NCI-H1105 (cell line): ENCODE measurements at places on chromosomes 4 and X.

GRCh38 chrX:134460862-134461220 lies 876 bp downstream of the HPRT1 start:
- no peak for DNase-seq

GRCh38 chr4:147334478-147334877 lies 146.4 kb upstream of the EDNRA start:
- DNase-seq = no peak

DNA sequence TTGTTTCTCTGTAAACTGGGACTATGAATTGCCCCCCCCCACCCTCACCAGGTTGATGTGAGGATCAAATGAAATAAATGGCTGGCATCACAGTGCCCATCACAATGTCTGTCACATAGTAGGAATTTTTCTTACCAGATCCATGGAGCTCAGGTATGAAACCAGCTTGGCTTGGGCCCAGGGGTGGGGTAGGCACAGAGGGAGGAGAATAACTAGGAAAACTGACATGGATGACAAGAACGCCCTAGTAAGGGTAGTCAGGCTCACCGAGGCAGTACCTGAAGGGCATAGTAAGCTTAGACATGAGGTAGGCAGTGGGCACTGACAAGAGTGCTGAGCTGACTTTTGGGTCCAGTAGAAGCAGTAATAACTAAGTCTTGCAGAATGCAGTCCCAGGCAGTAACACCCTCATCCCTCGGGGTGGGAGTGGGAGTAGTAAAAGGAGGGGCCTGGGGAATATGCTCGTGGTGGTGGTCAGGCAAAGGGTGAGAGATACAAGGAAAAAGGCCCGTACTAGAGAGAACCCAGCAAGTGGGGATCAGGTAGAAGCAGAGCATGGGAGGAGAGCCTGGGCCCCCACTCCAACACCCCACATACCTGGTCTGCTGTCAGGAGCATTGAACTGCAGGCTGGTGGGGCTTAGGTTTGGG lies 155.9 kb upstream of the PJA1 start:
- no peak for DNase-seq

- DNase-seq = no peak
Observed at GRCh38 chr4:101791182-101791558, 640 bp downstream of the BANK1 start.

DNA sequence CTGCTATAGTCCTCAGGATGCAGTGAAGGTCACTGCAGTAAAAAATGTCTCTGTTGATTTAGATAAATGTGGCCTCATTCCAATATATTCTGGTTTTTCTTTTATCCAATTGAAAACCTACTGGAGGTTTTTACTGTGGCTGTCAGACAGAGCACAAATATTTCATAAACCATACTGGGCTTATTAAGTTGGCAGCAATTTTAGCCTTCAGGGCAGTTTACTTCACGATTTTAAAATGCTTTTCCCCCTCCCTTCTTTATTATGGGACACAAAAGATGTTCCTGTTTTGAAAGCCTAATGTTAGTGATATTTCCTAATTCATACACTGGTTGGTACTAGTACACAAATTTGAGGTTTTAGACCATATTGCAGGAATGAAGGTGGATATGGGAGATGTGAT lies 939.4 kb downstream of the C4orf33 start:
- no peak for DNase-seq

GRCh38 chr4:12701384-12701783 lies 782.8 kb downstream of the RAB28 start:
- no peak for DNase-seq

GRCh38 chr4:79201971-79202370 lies 123.9 kb downstream of the NAA11 start:
- no peak for DNase-seq

DNA sequence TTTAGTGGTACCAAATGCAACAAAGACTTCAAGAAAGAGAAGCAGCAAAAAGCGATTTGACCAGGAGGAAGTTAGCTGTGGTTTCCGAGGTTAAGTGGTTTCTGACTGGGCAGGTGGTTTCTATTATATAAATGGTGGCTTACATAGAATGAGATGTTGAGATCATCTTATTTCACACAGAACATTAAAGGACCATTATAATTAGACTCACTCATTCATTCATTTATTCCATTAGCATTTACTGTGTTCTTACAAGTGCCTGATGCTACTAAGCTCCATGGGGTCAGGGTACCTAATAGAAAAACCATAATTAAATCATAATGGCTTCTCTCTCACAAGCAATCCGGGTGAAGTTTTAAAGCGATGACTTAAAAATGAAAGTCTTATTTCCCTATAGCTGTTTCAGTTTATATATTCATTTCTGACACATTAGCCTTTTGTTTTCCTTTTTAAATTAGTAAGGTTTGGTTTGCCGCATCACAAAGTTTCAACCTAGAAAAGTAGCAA lies 10.6 kb downstream of the TSPAN6 start:
- no peak for DNase-seq

DNA sequence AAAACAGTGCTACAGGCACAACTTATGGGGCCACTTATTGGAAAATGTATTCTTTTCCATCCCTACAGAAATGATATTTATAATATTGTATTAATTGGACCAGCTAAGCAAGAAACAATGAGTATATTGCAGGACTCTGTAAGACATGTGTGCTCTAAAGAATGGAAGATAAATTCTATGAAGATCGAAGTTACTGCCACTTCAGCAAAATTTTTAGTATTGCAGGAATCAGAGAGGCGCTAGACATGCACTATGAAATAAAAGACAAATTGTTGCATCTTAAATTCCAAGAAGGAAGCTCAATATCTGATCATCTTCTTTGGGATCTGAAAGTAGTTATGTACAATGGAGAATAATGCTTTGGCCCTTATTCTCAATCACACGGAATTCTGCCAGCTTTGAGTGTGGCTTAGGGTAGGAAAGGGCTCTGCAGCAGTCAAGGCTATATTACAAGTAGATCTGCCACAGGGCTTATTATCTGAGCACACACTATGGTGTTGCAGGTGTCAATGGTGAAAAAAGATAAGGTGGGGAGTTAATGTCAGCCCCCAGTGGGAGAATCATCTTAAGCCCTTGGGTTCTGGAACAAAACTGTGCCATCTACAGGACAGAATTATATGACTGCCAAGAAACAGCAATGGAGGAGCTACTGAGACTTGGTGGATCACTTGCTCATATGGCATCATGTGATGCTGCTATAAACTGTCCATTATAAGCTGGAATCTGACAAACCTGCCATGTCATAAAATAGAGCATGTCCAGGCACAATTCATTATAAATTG lies 334.0 kb upstream of the NDST3 start:
- no peak for DNase-seq

- DNase-seq = no peak
Observed at GRCh38 chrX:119410027-119410819, 11.1 kb downstream of the SLC25A43 start.

DNA sequence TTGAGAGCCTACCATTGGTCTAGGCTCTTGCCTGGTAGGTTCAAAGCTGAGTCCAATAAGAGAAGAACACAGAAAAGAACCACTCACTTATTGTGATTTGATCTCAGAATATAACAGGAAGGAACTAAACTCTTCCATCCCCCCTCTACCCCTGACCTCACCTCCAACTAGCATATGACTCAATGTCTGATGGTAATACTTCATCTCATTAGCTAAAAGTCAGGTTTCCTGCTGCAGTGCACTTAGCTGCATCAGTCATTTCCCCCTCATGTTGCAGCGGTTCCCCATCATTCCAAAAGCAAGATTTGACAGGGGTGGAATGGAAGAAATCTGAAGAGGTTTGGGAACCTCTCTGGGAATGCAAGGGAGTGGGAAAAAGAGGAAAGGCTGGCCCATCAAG lies 289.5 kb downstream of the SMARCA1 start:
- DNase-seq = no peak

DNA sequence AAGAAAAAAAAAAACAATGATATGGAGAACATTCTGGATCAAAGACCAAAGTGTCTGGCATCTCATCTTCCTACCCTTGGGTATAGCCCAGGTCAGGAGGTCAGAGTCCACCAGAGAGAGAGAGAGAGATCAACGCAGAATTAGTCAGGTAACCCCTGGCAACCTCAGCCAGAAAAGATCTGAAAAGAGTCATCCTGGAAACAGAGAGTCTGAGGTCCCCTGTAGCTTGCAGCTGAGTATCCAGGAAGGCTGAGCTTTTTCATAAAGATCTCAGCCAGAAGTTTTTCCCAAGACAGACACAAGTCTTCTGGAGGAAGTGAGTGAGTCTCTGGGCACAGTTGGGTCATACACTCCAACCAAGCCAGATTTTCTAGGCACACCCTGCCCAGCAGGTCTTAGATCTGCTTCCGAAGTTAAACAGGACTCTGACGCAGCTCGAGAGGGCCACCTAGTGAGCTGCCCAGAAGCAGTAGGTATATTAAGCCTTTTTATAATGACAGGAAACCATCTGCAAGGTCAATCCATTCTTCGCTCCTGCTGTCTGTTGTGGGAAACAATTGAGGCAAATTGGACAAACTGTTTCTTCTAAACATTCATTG lies 35.7 kb downstream of the ACE2 start:
- DNase-seq = peak; percentile 22

DNA sequence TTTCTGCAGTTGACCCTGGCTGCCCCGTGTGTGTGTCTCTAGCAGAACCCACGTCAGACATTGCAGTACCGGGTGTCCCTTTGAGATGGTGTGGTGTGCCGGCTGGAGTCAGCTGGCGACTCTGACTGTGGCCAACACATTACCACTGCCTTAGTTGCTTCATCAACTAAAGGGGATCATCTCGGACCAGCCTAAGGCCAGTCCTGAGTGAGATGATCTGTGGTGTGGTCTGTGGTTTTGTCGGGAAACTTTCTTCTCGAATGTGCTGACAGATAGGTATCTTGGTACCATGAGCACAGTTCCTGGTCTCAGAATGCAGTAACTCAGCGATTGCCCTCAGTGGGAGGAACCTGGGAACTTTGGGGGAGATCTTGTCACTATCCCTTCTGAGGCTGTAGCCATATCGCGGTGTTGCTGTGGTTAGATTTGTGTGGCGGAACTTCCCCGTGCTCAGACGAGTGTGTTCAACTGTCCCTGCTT lies 15.8 kb downstream of the TBC1D14 start:
- DNase-seq = no peak

- no peak for DNase-seq
Observed at GRCh38 chr4:78069319-78069718, 12.2 kb downstream of the FRAS1 start.

DNA sequence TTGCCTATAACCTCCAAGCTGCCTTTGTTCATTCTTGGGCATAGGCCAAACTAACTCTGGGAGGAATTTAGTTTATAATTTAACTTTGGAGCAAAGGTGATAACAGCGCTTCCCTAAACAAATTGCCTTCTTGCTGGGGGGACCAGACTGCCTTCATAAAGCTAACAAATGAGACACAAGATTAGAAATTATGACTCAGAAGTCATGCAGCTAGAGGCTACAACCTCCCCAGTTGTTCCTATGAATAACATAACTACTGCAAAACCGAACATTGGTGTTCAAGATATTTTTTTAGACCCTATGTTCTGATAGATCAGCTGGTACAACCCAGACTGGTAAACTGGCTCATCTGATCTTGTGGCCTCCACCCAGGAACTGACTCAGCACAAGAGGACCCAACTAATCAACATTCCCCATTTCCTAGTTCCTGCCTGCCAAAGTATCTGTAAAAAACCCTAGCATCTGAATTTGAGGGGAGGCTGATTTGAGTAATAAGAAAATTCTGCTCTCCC lies 22.0 kb upstream of the TMPRSS11B start:
- DNase-seq = no peak

DNA sequence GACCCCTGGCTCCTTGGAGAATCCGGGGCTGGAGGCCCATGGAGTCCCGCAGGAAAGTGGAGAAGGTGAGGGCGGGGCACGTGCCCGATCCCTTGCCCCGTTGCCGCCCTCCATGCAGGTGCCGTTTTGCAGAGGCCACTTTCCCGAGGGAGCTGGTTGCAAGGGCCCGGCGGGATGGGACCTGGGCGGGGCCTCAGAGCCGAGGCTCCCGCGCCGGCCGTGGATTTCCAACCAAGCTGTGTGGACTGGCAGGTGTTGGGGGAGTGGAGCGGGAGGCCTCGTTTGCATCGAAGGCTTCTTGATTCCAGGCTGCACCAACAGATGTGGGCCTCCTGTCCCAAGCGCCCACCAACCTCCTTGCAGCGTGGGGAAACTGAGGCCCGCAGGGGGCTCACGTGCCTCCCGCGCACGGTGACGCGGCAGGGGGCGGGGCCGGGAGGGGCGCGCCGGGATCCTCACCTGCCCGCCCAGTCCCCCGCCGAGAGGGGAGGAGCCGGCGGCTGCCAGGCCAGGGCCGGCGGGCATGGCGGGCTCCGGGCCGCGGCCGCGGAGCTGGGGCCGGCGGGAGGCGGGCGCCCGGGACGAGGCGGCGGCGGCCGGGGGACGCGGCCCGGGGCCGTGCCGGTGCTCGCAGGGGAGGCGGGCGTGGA lies 24.9 kb downstream of the SH3BP2 start:
- DNase-seq = no peak

DNA sequence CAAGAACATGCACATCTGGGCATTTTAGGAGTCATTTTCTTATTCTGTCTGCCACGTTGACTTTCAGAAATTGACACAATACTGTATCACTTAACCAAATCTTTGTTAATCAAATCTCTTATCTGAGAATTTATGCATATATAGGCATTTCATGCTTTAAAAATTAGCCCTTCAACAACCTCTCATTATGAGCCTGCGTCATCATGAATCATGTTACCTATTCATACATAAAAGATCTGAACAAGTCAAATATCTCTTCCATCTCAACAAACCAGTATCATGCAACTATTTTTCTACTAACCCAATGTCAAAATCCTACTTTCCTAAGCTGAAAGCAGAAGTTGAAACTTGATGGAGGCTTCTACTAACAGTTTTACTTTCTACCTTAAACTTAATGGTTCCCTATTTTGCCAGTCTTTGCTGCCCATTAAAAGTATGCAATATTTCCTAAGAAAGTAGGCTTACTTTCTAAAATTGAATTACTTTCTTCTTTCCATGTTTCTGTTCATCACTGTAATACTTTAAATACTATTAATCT lies 1.8 kb downstream of the ADAM29 start:
- DNase-seq = no peak

DNA sequence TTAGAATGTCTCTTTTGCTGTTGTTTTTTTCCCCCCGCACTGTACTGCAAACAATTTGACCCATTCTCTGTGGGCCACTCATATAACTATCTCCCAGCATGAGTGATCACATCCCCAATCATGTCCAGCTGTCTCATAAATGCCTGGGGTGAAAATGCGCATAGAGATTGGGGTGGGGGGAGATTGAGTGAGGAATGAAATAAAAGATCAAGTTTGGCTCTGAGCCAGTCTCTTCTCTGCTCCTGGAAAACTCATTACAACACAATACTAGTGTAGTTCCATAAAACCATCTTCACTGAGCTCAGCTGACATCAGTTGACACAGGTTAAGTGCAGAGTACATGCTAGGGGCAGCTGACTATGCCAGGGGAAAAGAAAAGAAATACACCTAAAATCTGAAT lies 96.9 kb downstream of the EGF start:
- DNase-seq = no peak

GRCh38 chrX:136627409-136627808 lies 20.5 kb upstream of the CD40LG start:
- DNase-seq = no peak

- DNase-seq = no peak
Observed at GRCh38 chrX:1466232-1466661, 13.5 kb upstream of the ASMTL start.
